Activated naive CD4-positive, alpha-beta T cell treated with Interleukin-2 at 50 U/mL for 16 hours (primary cell): ENCODE measurements at places on chromosomes 5 and 9.

DNA sequence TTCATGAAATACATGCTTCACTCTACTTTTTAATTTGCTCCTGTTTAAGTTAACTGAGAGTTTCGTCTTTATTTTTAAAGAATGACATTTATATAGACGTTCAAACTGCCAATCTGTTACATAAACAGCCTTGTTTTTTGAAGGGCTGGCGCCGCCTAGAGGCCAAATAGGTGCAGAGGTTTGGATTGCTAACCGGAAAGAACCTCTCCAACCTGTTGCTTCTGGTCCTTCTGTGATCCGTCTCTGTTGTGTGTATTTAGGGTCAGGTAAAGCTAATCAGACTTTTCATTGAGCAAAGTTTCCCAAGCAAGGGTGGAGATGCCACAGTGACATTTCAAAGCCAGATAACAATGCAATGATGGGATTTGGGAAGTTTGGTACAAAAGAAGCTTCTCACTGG lies 39.5 kb upstream of the GLIS3 start:
- peak; percentile 81 for DNase-seq

DNA sequence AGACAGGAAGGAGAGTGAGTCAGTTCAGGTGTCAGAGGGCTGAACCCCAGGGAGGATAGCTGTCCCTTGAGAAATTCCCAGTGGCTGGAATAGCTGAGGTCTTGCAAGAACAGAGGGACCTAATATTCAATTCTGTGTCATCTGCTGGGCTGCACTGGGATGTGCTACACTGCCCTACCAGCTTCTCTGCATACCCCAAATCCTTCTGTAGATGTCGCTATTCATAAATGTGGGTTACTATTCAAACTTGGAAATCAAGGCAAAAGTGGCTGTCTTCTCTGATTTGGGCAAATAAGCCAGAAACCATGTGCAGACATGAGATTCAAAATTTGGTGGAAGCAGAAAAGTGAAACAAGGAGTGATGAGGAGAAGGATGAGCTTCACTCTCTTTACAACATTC lies 16.3 kb downstream of the TNFSF8 start:
- no peak for DNase-seq

- DNase-seq, result no peak
These were observed 9.3 kb downstream of the HMGXB3 start for GRCh38 chr5:150009671-150010387.

GRCh38 chr5:9344751-9345240 lies 201.1 kb downstream of the SEMA5A start:
- no peak for DNase-seq

- DNase-seq, result no peak
These were observed 210.2 kb downstream of the DAB2IP start for GRCh38 chr9:121861501-121862180.

- no peak for DNase-seq
These were observed 163.3 kb downstream of the DMAC1 start for GRCh38 chr9:7636309-7636708.
